Fibroblast of skin of right biceps (primary cell): ENCODE measurements at places on chromosomes 16 and 17.

GRCh38 chr17:19641687-19642372 is 6.7 kb upstream of the ALDH3A2 start:
- DNase-seq, result no peak

DNA sequence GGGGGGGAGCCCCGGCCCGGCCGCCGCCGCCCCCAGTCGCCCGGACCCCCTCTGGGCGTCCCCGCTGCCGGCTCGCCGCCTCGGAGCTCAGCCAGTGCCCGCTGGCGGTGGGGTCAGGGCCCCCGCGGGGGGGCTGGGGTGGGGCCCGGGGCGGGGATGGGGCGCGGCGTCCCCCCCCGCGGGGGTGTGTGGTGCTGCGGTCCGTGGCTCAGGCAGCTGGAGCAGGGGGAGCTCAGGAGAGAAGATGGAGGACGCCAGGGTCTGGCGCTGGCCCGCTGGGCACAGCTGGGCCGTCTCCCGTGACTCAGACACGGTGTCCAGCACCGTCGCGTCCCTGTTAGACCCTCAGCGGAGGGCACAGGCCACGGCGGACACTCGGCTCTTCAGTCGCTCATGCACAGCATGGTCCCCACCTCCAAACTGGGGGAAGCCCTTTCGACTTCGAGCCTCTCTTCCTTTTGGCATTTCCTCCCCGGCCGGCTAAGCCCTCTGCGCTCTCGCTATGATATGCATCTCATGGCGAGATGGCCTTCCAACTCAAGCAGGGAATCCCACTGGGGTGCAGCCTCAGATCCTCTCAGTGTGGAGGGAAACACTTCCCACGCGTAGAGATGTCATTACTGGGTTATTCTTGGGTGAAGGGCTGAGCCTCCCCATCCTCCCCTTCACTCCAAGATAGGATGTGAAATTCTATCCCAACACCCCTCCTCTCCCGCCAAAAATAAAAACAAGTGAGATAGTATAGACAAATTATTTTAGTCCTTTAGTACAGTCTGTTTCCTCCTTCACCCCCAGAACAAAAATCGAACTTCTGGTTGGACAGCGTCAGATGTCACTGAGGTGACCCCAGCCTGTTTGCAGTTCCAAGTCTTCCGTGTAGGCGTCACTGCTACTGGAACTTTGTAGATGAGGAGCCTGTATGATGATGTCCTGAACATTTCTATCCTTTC is 522 bp upstream of the VEZF1 start:
- DNase-seq, result peak; percentile 75

GRCh38 chr16:4898811-4899473 is 38.0 kb downstream of the PPL start:
- DNase-seq, result no peak

GRCh38 chr16:14345512-14346115 is 274.5 kb downstream of the MRTFB start:
- DNase-seq, result no peak

DNA sequence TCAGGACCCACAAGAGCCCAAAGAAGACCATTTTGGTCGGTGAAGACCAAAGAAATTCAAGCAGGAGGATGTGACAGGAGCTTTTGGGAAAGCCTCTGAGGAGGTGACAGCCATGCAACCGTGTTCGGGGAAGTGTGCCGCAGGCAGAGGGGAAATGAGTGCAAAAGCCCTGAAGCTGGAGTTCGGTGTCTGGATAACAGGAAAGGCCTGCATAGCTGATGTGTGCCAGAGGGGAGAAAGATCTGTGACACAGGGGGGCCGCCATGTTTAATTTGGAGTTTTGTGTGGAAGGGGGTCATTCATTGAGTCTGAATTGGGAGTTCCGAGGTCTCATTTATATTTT is 870 bp upstream of the ZC3H7A start:
- peak; percentile 20 for DNase-seq

DNA sequence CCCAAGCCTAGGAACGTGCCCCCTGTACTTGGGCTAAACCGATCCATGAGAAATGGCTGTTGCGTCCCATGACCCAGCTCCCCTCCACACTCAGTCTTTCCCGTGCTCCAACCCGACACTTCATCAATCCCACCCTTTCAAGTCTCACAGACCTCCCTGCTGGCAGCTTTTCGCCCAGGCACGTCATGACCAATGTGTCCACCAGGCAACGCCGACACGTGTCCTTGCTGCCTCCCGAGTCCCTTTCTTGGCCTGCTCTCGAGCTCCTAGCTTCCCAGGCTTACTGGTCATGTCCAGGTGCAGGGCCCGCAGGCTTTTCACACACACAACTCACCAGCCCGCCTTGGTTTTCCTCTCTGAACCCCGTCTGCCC is 12.2 kb downstream of the MNT start:
- DNase-seq, result no peak

GRCh38 chr17:1331708-1332107 is 52.2 kb downstream of the TRARG1 start:
- no peak for DNase-seq

GRCh38 chr16:66486199-66486772 is 59.2 kb downstream of the BEAN1 start:
- no peak for DNase-seq

DNA sequence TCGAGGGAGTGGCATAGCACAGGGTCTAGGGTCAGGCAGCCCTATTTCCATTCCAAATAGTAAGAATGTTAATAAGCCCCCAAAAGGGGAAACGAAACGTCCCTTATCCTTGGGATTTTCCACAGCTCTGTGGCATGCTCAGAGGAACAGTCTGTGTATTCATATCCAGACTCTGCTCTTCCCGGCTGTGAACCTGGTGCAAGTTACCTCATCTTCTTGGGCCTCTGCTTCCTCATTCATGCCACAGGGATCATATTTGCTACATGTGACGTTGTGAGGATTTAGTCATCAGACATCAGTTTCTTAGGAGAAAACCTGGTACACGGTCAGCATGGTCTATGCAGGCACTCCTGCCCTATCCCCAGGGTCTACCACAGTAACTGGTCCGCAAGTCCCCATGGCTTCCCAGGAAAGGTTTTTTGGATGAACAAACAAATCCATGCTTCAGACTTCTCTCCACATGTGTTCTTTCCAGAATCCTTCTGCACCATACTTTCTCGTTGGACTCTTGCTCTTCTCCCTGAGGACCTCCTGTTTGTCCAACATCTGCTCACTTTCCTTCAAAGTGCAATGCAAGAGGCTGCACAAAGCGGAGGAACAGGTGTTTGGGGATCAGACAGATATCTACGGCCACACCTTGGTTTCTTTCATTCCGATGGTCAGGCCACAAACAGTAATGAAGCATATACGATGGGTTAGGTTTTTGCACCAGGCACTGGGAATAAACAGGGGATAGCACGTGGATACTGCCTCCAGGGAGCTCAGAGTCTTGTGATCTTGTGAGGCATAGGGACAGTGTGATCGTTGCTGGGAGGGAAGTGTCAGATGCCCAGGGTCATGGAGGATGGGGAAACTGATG is 17.7 kb downstream of the GLP2R start:
- DNase-seq, result no peak

GRCh38 chr16:23650674-23651416 is 9.6 kb downstream of the DCTN5 start:
- no peak for DNase-seq

GRCh38 chr17:39751016-39751543 is 13.3 kb downstream of the GRB7 start:
- no peak for DNase-seq

GRCh38 chr16:72210072-72210471 is 38.1 kb upstream of the PMFBP1 start:
- DNase-seq, result no peak

DNA sequence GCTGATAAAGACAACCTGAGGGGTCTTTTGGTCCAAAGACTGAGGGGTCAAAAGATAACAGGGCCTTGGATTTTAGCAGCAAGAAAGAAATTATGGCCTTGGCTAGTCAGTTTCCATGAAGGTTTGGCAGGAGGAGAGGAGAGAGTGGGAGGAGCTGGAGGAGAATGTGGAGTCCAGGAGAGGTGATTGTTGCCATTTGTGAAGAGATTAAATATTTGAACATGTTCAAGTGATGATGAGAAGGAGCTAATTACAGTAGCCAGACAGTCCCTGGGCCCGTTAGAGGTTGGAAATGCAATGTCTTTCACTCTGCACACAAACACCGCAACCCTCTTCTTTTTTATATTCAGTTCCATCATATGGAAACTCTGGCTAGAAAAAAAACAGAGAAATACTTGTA is 68.6 kb downstream of the TNRC6C start:
- DNase-seq, result no peak

DNA sequence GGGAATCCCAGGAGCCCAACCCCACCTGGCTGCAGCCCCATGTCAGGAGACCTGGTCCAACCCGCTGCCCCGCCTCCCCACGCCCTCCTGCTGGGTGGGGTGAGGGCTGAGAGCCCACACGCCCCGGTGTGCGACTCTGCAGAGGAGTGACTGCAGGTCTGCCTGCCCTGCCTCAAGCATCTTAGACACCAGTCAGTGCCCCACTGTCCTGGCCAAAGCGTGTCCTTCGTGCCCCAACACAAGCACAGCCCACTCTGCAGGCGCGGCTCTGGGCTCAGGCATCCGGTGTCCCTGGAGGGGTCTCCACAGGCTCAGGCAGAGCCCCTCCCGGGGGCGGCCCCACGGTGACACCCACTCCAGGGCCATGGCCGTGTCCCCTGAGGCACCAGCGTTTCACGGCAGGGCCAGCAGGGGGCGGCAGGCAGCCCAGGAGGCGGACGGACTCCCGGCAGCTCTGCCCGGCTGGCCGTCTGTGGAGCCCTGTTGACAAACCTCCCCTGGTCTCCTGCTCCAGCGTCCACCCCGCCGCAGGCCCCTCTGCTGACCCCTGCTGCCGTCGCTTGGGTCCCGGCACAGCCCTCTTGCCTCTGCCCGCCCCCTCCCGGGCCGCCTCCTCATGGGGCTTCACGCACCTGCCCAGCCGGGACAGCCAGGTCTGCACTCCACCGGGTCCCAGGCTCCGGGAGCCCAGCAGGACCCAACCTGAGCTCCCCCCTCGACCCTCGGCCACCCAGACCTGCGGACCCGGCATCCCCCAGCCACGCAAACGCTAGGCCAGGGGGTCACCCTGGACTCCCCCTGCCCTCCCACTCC is 8.6 kb upstream of the UBE2I start:
- peak; percentile 25 for DNase-seq

DNA sequence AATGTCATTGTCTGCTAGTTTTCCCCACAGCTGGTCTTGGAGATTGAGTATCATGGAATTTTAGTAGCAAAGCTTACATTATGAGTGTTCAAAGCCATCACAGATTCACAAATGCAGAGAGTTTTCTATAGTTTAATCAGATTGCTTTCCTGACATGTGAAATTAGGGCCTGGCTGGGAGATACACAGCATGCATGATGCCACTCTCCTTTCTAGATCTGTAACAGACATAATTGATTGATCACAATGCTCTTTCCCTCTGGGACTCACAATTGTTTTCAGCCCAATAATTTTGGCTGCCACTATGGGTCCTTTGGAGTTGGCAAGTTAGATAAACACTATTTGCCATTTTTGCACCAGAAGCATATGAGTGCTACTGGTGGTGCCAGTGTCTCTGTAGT is 132.5 kb downstream of the SPACA3 start:
- DNase-seq, result no peak

DNA sequence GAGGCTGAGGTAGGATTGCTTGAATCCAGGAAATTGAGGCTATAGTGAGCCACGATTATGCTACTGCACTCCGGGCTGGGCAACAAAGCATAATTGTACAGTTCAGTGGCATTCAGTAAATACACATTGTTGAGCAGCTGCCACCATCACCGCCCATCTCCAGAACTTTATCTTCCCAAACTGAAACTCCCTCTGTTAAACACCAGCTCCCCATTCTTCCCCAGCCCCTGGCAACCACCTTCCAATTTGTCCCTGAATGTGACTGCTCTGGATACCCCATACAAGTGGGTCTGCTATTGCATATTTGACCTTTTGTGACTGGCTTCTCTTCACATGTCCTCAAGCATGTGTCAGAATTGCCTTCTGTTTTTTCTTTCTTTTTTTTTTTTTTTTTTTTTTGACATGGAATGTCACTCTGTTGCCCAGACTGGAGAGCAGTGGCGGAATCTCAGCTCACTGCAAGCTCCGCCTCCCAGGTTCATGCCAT is 2.9 kb downstream of the RPL38 start:
- DNase-seq, result peak; percentile 17

GRCh38 chr17:67041941-67042899 is 2.1 kb upstream of the CACNG1 start:
- no peak for DNase-seq

GRCh38 chr17:29115435-29115834 is 64.8 kb downstream of the MYO18A start:
- DNase-seq, result no peak

DNA sequence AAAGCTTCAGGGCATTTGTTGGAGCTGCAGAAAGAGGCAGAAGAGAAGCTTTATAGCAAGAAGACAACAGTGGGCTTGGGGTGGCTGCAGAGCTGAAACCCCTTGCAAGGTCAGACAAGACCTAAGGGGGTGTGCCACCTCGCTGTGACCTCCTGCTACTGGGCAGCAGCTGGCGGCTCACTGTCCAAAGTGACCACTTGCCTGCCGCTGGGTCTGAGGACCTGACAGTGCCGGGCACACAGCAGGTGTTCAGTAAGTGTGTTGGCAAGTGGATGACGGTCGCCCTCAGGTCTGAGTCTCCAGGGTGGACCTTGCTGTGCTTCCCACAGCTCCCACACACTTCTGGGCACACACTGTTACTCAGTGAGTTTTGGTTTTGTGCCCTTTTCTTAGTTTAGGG is 336.5 kb downstream of the C16orf95 start:
- no peak for DNase-seq

DNA sequence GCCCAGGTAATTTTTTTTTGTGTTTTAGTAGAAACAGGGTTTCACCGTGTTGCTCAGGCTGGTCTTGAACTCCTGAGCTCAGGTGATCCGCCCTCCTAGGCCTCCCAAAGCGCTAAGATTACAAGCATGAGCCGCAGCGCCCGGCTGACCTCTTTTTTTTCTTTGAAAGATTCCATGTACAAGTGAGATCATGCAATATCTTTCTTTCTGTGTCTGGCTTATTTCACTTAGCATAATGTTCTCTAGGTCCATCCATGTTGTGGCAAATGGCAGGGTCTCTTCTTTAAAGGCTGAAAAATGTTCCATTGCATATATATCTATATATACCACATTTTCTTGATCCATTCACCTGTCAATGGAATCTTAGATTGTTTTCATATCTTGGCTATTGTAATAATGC is 255.0 kb upstream of the MYOCD start:
- DNase-seq, result no peak

- no peak for DNase-seq
These were observed 6.5 kb upstream of the SERPINF1 start for GRCh38 chr17:1755252-1755826.

DNA sequence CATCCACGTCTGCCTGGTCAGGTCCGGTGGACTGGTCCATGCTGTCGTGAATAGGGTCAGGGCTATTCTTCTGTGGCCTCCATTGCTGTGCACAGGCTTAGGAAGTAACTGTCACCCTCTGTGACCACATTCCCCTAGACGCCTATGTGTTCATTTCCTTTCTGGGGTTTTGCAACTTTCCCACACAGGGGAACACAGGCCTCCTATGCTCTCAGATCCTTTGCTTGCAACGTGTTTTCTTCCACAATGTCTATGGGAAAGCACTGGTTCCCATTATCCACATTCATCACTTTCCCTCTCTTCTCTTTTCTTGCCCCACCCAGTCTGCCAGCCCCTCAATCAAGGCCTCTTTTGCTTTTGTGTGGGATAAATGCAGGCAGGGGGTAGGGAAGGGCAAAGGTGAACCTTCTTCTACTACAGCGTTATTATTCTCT is 43.2 kb upstream of the DNAJA2 start:
- no peak for DNase-seq
